ENCODE measurements at places on chromosomes 6 and 20. TPM values are rescaled to one million over a fixed set of nuclear protein-coding genes. Genes with fewer than 3 reads are reported as not detected.

The LAMA2 gene
- 0.58 TPM for total RNA-seq

The MMP24 gene
- 6.5 TPM for total RNA-seq

The GMEB2 gene
- 12.0 TPM for total RNA-seq

The TRIM15 gene
- not detected for total RNA-seq

The PRL gene
- total RNA-seq: not detected

DNA sequence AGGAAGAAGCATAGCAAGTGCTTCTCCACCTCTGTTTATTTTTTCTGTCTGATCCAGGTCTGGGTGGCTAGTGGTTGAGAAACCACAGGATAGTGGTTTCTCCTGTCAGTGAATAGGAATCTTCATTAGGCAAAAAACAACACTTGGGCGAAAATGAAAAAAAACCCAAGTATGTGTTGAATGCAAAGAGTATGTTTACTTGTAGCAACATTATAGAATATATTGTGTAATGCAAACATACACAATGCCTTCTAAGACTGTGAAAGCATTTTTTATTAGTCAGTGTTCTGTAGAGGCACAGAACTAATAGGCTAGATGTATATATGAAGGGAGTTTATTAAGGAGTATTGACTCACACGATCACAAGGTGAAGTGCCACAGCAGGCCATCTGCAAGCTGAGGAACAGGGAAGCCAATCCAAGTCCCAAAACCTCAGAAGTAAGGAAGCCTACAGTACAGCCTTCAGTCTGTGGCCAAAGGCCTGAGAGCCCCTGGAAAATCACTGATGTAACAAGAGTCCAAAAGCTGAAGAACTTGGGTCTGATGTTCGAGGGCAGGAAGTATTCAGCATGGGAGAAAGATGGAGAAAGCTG is 111.1 kb downstream of the UST start:
- DNase-seq: no peak

DNA sequence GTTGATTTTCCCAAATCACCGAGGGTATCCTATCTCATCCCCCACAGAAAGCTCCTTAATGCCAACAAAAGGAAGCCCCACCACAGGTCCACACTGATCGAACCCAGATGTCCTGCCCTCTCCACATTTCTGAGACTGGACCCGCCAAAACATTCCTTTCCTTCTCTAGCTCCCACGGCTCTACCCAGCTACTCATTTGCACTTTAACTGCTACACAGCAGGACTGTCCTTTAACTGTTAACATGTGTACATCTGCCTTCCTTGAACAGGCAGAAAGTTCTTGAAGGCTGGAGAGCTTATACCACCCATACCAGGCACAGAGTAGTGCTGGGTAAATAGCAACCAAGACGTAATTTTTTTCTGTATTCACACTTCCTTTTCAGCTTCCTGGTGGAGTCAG is 68.6 kb downstream of the TRMT6 start:
- no peak for DNase-seq

DNA sequence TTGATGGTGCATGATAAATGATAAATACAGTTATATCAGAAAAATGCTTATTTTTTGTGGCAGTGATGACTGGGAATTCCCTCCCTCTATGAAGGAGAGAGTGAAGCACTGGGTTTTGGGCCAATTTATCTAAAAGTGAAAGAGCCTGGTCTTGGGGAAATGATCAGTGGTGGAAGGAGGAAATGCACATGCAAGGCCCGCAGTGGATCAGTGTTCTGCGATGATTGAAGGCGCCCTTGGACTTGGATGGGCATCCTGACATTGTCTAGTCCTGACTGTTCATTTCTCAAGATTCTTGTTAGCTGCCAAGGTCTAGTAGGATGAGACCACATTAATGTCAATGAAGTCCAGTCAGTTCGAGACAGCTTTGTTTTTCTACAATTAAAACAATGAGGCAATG is 272.0 kb upstream of the SLC35B3 start:
- no peak for DNase-seq

- DNase-seq: no peak
Measured at GRCh38 chr20:3796477-3797225, 541 bp downstream of the CDC25B start.

- no peak for DNase-seq
Measured at GRCh38 chr20:62829231-62830230, 12.7 kb downstream of the COL9A3 start.

- DNase-seq: no peak
Measured at GRCh38 chr6:5846889-5847288, 159.8 kb downstream of the NRN1 start.

DNA sequence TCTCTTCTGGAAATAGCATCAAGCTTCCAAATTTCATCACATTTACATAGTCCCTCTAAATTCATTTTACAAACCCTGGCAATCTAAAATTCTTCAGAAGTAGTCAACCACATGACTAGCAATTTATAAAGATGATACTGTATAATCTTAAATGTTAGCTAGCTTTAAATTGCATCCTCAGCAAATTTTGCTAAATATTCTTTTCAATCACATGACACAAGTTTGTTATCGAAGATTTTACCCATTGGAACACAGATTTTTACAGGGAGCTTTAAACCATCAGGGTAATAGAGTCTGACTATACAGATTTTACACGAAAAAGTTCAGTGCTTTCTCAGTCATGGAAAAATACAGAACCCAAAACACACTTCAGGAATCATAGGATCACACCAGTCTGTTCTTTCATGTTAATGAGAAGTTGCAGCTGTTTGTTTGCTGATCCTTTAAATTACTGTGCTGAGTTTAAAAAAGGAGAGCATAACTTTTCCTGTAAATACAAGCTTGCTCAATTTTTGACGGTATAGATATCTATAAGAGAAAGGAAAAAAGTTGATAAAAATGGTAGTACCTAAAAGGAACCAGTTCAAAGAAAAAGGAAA is 445.8 kb upstream of the ADGRB3 start:
- no peak for DNase-seq

- no peak for DNase-seq
Measured at GRCh38 chr6:56692523-56693245, 50.0 kb upstream of the DST start.

GRCh38 chr20:13200767-13201500 is 20.1 kb upstream of the ISM1 start:
- DNase-seq: no peak

DNA sequence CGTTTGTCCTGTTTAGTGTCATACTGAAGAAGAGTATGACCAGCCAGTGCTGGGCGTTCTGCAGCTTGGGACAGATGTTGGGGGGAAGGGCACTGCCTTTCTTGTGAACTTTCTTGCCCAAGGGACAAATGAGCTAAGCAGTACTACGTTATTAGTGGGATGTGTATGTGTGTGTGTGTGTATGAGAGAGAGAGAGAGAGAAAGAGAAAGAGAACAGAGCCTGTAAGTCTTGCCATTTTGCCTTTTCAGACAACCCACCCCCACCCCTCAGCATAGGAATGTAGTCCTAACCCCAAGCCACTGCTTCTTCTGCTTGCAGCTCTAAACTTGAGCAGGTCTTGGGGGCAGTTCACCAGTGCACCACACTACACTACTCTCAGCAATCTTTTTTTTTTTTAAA is 45.5 kb downstream of the E2F3 start:
- no peak for DNase-seq

- no peak for DNase-seq
Measured at GRCh38 chr6:124987291-124987690, 25.1 kb downstream of the RNF217 start.

DNA sequence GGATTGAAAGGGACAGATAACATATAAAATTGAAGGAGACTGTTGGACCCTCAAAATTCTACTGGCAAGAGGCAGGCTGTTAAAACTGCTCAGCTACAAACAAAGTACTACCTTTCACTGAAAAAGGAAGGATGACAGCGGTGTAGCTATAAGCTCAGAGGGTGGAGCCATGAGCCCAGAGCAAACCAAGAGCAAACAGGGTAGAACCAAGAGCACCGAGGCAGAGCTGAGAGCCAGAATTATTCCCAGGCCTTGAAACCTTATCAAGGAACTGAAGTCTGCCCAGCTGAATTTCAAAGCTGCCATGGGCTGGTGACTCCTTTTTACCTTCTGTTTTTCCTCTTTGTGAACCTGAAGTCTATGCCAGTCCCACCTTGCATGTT is 74.7 kb upstream of the SLC4A11 start:
- DNase-seq: no peak

GRCh38 chr6:137878029-137878428 is 11.0 kb downstream of the TNFAIP3 start:
- no peak for DNase-seq

GRCh38 chr20:5862703-5863039 is 87.7 kb downstream of the TRMT6 start:
- no peak for DNase-seq

DNA sequence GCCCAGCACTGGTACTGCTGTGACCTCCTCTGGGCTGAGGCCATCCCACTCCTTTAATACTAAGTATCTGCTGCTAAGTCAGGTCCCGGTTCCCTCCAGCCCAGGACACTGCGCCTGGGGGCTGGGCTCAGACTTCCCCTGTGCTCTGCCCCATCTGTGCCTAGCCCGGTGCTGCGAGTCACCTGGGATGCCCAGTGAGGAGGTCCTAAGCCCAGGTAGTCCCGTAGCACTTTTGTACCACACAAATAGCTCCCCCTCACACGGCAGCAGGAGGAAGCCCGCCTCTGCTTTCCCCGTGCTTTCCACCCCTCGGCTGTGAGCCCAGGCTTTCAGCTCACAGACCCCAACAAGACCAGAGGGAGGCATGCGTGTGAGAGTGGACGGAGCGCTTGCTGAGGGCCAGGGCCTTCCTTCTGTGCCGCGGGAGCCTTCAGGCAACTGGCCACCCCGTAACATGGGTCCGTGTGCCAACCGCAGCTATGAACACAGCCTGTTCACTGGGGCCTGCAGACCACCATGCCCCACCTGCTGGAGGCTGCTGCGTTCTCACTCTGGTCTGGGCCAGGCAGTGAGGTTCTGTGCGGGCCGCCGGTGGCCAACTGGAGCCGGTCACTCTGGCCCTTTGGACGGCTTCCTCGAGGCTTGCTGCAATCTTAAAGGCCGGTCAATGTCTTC is 79.9 kb upstream of the MPC1 start:
- no peak for DNase-seq

DNA sequence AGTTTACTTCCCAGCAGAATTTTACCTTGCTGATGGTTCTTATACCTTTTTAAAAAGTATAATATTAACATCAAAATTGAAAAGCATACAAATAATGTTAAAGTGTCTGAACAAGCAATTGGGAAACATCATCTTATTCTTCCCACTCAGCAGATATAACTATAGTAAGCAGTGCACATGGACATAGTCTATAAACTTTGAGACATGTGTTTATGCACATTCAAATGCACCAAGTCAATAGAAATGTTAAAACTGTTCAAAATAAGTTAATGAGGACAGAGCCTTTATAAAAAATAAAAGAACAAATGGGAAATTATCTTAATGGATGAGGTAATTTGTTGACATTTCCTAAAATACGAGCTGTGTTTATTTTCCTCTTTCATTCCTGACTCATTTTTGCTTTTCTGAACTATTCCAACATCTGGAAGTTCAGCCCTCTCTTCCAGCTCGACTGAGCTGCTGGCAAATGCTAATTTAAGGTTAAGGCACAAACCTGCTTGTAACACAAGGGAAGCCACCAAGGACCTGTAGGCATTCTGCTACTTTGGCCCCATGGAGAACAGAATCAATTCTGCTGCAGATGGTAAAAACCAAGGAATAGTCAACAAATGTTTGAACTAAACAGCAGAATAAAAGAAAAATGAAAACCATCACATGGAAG is 110.3 kb upstream of the MAP3K4 start:
- no peak for DNase-seq

DNA sequence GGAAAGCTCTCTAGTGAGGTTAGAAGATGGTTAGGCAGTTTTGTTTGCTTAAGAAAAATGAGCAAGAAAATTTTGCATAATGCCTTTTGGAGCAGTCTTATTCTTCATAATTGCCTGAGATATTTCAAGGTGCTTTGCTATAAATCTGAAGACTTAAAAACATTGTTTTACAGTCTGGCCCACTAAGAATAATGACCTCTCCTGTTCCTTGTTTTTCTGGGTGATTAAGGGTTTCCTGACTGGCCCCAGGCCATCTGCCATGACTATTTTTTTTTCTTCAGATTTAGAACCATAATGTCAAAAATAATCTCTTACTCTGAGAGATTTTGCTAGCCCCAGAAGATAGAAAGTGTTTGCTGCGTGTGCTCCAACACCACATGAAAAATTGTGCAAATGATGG is 72.3 kb upstream of the CENPW start:
- no peak for DNase-seq

GRCh38 chr6:35223396-35223795 is 9.6 kb downstream of the SCUBE3 start:
- no peak for DNase-seq

DNA sequence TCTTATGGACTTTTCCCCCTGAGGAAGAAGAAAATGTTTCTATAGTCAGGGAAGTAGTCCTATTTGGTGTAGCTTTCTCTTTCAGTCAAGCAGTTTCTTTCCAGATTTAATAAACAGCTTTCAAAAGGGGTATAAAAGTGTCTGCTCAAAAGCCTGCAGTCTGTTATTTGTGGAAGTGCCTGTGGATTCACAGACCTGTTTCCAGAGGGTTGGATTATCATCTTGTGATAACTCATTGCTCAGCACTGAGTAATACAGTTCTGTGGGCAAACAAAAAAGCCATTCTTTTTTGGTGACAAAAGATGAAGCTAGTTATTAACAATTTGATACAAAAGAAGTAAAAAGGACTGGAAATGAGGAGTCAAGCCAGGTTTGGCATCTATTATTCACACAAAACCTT is 358.2 kb upstream of the ID4 start:
- no peak for DNase-seq

DNA sequence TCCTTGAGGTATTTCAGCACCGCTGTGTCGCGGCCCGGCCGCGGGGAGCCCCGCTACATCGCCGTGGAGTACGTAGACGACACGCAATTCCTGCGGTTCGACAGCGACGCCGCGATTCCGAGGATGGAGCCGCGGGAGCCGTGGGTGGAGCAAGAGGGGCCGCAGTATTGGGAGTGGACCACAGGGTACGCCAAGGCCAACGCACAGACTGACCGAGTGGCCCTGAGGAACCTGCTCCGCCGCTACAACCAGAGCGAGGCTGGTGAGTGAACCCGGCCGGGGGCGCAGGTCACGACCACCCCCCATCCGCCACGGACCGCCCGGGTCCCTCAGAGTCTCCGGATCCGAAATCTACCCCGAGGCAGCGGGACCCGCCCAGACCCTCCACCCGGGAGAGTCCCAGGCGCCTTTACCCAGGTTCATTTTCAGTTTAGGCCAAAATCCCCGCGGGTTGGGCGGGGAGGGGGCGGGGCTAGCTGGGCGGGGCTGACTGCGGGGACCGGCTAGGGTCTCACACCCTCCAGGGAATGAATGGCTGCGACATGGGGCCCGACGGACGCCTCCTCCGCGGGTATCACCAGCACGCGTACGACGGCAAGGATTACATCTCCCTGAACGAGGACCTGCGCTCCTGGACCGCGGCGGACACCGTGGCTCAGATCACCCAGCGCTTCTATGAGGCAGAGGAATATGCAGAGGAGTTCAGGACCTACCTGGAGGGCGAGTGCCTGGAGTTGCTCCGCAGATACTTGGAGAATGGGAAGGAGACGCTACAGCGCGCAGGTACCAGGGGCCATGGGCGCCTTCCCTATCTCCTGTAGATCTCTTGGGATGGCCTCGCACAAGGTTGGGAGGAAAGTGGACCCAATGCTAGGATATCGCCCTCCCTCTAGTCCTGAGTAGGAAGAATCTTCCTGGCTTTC is 693 bp downstream of the HLA-F start:
- no peak for DNase-seq

GRCh38 chr20:24783631-24784492 is 165.2 kb upstream of the CST7 start:
- no peak for DNase-seq
